HS-5 (cell line): ENCODE measurements at places on chromosomes 6 and 20.

- DNase-seq = no peak
These were observed 488.3 kb downstream of the CDKAL1 start for GRCh38 chr6:21022343-21023107.

DNA sequence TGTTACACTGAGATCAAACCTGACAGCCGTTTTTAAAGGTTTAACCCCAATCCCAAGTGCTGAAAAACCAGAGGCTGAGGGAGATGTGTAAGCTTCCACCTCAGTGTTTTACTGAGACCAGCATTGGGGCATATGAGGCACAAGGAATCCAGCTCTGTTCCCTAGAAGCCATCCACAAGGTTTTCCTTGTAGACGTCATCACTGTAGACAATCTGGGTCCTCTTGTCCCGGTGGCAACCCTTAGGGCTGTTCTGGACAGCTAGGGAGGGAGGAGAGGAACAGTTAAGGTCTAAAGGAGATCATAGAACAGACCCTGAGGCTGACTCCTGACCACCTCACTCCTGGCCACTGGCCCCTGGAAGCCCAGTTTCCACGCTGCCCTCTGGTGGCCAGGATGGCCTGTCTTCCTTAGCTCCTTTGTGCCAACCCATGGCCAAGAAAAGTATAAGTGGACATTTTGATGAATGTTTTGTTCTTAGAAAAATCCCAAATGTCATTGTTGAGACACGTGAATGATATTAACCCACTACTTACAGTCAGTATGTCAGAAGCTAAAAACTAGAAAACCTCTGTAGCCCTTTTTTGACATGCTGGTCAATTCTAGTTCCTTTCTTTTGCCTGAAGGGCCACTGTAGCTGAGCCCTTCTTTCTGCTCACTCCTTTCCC is 6.4 kb downstream of the CFB start:
- no peak for DNase-seq

DNA sequence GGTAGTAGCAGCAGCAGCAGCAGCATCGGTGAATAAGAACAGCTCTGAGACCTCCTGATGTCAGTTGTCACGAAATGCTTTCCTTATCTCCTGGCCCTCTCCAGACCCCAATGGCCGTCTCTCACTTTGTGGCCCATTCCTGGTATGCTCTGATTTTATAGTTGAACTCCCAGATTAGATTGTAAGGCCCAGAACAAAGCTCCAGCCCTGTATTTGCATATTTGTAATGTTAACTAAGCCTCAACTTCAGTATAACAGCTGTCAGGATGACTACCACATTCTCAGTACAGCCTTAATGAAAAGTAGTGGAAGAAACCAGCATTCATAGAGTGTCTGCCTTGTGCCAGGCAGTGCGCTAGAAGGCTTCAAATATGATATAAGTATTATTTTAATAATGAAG is 180.9 kb downstream of the SASH1 start:
- DNase-seq = no peak

GRCh38 chr6:88763160-88763559 is 200.3 kb downstream of the RNGTT start:
- no peak for DNase-seq

GRCh38 chr6:26003102-26003694 is 40.6 kb downstream of the TRIM38 start:
- DNase-seq = no peak

DNA sequence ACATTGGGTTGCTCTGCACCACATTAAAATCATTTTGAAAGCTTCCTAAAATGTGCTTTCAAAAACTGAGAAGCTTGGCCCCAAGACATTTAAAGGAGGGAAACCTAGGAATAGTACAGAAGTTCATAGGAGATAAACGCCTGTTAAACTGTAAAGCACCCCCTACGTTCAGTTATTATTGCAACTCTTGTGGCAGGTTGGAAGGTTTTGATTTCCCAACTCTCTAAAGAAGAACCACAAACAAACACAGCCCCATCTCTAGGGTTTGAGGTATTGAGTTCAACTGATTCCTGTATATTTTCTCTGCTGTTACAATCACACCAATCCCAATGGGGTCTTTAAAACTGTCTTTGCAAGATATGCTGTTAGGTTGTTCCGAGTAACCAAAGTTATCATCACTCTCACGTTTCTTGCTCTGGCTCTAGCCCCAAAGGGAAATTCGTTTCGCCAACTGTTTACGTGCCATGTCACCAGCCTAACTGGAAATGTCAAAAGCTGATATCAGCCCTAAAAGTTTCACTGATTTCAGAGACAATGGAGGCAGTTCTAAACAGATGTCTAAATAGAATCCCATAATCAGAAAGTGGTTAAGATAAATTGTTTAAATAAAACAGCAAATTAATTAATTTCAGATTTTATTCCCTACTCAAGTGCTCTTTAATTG is 12.1 kb downstream of the TFAP2A start:
- no peak for DNase-seq

GRCh38 chr6:2503816-2504494 is 246.8 kb downstream of the MYLK4 start:
- peak; percentile 37 for DNase-seq

GRCh38 chr6:116328528-116328903 is 42.2 kb upstream of the DSE start:
- DNase-seq = no peak

DNA sequence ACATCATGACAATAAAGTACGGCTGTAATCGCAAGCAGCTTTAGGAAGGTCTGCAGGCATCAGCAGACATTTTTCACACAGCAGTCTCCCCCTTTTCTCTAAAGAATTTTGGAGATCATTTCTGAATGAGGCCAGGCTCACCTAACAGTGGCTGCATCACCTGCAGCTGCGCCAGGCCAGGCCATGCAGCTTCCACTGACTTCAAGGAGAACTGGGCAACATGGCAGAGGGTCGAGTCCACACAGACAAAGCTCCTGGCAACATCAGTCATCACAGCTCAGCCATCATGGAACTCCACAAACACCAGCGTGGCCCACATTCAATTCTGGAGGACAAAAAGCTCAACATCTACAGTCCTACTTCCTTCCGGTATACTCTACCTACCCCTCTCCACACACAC is 17.8 kb upstream of the FOXC1 start:
- DNase-seq = no peak

- DNase-seq = no peak
These were observed 17.6 kb downstream of the BHLHE23 start for GRCh38 chr20:62989201-62989601.
